ENCODE measurements at places on chromosomes 3 and 15. TPM values are rescaled to one million over a fixed set of nuclear protein-coding genes. Genes with fewer than 3 reads are reported as not detected.

- DNase-seq: no peak
Observed at GRCh38 chr15:98444138-98444537, 204.2 kb upstream of the IGF1R start.

Gene SUCNR1
- total RNA-seq: not detected

DNA sequence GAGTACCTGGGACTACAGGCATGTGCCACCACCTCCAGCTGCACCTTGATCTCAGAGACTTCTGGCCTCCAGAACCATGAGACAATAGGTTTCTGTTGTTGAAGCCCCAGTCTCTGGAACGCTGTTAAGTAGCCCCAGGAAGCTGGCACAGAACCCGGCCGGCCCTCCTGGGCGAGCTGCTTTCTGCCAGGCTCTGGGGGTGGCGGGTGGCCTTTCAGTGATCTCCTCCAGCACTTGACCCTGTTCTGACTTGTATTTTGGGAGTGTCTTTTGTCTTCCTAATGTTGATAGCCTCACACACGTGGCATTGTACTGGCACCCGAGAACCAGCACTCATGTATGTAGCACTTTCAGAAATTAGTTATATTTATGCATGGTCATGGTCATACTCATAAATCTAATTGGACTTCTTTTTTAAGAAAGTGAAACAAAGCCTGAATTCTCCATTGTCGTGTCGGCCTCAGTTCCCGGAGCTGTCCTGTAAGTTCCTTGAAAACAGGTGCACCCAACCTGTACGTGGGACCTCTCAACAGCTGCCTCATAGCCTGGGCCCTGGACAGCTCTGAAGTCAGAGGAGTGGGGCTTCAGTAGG lies 74.0 kb downstream of the TFRC start:
- no peak for DNase-seq

DNA sequence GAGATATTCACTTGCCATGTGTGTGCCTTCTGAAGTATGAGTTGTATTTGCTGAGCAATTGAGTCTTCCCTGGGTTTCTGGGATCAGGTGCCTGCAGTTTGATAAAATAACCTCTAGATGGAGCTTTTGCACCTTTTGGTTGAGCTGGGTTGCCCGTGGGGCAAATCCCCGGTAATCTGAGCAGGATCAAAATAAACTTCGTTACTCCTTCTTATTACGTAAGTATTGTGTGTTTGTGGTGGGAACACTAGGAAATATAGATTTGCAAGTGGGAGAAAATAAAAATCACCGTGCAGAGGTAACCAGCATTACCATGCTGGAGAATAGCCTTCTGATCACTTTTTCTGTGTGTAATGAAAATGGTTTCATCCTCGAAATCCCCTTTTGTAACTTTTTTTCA lies 277.4 kb upstream of the NR2E3 start:
- no peak for DNase-seq

DNA sequence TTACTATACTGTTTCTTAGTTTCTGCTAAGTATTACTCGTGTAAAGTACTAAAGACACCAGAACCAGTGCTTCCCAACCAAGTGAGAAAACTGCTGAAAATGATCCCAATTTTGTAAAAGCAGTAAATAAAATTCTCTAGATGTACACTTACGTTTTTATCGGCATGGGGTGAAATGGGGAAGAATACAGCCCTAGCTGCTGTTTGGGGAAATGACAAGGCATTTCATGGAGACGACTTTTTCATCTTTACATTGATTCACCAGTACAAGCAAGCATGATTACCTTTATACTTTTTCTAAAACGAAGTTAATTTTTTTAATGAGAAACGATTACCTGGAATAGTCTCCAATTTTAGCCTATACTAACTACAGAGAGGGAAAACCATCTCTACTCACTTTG lies 1.4 kb downstream of the PSMD6 start:
- DNase-seq: no peak

GRCh38 chr3:177212278-177212610 lies 15.0 kb upstream of the TBL1XR1 start:
- DNase-seq: no peak

GRCh38 chr3:127814325-127814781 lies 8.0 kb downstream of the MGLL start:
- no peak for DNase-seq

Data from pulmonary artery endothelial cell (primary cell).